Ascending aorta (tissue), 2 donors: ENCODE measurements at places on chromosomes 2 and 18. TPM values are rescaled to one million over a fixed set of nuclear protein-coding genes. Genes with fewer than 3 reads are reported as not detected.

GRCh38 chr2:238888781-238889180 is 40.9 kb downstream of the TWIST2 start:
- no peak for DNase-seq
- no peak overlapping the region for H3K4me3 ChIP-seq
- no peaks in the 10 kb centered on the region for H3K4me1 ChIP-seq

DNA sequence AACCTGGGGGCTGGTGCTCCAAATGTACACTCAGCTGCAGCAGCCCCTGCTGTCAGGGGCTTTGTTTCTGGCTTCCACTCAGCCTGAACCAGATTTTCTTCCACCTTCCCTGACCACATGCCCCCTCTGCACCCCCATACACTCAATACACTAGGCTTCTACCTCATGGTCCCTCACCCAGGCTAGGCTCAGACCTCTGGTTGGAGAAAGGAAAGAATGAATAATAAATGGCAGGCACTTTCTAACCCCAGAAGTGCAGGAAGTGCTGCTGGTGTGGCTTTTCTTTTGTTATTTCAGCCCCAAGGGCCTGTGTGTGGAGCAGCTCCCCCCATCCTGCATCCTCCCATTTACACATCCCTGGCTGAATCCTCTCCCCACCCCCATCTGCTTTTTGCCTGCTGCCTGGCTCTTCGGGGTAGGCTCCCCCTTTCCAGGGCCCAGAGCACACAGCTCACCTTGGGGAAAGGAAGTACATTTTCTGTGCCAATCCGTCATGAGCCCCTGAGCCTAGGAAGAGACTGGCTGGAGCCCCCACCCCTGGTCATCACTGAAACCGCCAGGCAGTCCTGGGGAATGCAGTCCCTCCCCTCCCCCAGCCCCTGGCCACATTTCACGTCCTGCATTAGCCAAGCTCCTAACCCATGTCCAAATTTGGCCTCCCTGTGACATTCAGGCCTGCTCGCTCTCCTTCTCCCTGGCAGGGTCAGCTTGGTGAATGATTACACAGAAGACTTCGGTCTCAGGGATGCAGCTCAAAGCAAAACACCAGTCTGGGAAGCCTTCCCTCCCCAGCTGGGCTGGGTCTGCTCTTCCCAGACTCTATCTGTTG is 2.6 kb downstream of the DYSF start:
- H3K4me3 ChIP-seq, result no peak overlapping the region
- DNase-seq, result peak; percentile 64
- peaks cover 26% of the 10 kb centered on the region for H3K4me1 ChIP-seq

DNA sequence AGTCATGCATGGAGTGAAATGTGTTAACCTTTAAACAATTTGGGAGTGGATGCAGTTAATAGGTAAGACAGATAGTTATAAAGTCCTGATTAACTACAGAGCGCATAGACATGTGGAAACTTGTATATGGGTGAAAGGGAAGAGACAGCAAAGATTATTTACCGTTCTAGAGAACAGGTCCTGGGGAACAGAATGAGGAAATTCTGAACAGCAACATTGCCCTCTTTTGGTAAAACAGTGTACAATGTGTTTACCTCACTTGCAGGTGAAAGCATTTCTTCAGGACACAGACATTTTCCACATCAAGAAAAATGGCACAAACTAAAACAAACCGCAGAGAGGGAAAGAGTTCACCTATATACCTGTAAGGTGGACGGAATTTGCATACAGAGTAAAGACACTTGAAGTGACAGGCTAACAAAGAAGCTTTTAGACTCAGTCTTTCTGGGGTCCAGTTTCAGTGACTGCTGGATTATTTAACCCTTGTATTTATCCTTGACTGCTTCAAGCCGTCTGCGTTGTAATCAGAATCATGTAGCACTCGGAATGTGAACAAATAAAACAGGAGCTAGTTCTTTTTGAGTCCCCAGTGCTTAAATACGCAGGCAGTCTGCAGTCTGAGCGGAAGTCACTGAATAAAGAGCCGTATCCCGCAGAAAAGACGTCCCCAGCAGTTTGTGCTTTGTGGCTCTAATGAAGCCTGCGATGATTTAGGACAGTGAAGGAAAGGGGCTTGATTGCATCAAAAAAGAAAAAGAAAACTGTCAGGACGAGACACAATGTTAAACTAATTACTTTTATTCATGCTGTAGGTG is 364.8 kb upstream of the GALNT5 start:
- no peaks in the 10 kb centered on the region for H3K27me3 ChIP-seq
- H3K4me3 ChIP-seq, result peak overlapping the region; percentile 35
- no peaks in the 10 kb centered on the region for H3K36me3 ChIP-seq
- no peaks in the 10 kb centered on the region for H3K4me1 ChIP-seq
- no peak overlapping the region for H3K27ac ChIP-seq

GRCh38 chr2:27307545-27308358 is 493 bp downstream of the UCN start:
- no peak for DNase-seq
- peaks cover 26% of the 10 kb centered on the region for H3K36me3 ChIP-seq
- peaks cover 12% of the 10 kb centered on the region for H3K27me3 ChIP-seq
- no peaks in the 10 kb centered on the region for H3K4me1 ChIP-seq
- no peak overlapping the region for H3K4me3 ChIP-seq

GAREM2 gene
- total RNA-seq, result 2.1 TPM

DNA sequence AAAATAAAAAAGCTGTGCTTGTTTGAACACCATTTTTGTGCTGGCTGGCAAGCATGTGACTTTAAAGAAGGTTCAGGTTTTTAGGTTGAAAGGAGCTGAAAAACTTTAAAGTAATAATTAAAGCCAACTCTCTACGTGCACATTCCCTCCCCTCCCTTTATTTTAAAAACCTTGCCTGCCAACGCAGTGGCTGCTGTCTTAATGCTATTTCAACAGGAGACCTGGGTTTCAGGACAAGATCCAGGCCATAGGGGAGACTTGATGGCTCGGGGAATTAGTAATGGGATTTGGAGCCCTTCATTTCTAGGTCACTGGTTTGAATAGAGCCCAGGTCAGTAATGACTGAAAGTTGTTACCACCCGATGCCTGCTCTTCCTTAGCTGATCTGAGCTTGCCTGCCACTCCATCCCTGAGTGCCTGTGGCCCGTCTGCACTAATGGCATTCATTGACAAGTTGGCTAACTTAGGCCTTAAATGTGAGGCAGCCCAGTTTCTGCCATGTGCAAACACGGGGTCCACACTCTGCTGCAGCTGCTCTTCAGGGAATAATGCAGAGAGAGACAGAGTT is 1233.2 kb upstream of the ZEB2 start:
- no peak overlapping the region for H3K4me3 ChIP-seq
- H3K27me3 ChIP-seq, result no peaks in the 10 kb centered on the region
- peaks cover 21% of the 10 kb centered on the region for H3K4me1 ChIP-seq
- DNase-seq, result no peak

DNA sequence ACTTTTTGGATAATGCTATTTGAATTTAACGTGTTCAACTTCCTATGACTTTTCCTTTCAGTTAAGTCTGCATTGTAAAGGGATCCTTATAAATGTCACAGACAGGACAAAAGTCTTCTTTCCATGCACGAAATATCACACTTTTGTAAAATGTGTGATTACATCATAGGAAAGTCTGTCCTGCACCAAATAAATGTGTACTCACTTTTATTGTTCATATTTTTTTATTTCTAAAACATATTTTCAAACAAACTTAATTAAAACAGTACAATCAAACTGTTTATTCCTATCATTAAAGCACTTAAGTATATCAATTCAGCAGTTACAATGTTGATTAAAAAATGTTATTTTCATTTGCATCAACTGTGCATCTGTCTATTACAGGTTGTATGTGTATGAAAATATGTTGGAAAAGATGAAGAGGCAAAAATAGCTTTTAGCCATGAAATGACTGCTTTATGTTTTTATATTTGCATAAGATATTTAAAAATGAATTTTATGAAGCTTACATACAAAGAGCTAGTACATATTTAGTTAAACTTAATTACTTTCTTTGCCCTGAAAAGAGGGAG is 105.6 kb downstream of the CSRNP3 start:
- H3K27me3 ChIP-seq, result no peaks in the 10 kb centered on the region
- no peaks in the 10 kb centered on the region for H3K4me1 ChIP-seq
- H3K4me3 ChIP-seq, result no peak overlapping the region
- H3K36me3 ChIP-seq, result no peaks in the 10 kb centered on the region
- DNase-seq, result no peak

CPLX4 gene
- not detected for total RNA-seq

- DNase-seq, result no peak
- no peaks in the 10 kb centered on the region for H3K4me1 ChIP-seq
- H3K36me3 ChIP-seq, result no peaks in the 10 kb centered on the region
- no peaks in the 10 kb centered on the region for H3K27me3 ChIP-seq
- H3K4me3 ChIP-seq, result no peak overlapping the region
- H3K27ac ChIP-seq, result no peak overlapping the region
Observed at GRCh38 chr18:47718646-47719045, 211.8 kb downstream of the SMAD2 start.

DNA sequence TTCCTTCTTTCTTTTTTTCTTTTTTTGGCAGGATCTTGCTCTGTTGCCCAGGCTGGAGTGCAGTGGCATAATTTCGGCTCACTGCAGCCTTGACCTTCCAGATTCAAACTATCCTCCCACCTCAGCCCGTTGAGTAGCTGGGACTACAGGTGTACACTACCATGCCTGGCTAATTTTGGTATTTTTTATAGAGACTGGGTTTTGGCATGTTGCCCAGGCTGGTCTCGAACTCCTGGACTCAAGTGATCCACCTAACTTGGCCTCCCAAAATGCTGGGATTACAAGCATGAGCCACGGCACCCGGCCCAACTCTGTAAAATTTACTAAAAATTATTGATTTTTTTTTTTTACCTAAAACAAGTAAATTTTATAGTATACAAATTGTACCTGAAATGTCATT is 360.8 kb downstream of the ALK start:
- H3K36me3 ChIP-seq, result no peaks in the 10 kb centered on the region
- no peak overlapping the region for H3K4me3 ChIP-seq
- DNase-seq, result no peak
- no peaks in the 10 kb centered on the region for H3K4me1 ChIP-seq

ANKRD62 gene
- total RNA-seq, result not detected

ANTXR1 gene
- total RNA-seq, result 90.3 TPM

DNA sequence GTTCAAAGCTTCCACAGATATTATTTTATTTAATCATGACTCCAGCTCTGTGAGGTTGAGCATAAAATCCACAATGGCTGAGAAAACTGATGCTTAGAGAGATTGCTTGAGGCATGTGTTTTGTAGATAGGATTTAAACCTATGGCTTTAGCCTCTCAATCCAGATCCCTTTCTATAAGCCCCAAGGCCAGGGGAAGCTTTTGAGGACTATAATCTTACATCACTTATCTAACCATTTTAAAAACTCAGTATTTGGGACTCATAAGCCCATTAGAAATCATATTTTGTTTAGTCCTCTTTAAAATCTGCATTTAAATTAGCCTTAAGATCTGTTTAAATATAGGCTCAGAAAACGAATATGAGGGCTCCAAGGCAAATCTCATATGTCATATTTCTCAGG is 135.4 kb upstream of the SERPINE2 start:
- H3K4me1 ChIP-seq, result no peaks in the 10 kb centered on the region
- no peak for DNase-seq
- H3K4me3 ChIP-seq, result no peak overlapping the region

- DNase-seq, result no peak
- no peaks in the 10 kb centered on the region for H3K27me3 ChIP-seq
- H3K27ac ChIP-seq, result no peak overlapping the region
- H3K4me1 ChIP-seq, result no peaks in the 10 kb centered on the region
Observed at GRCh38 chr2:152846697-152847470, 128.5 kb downstream of the ARL6IP6 start.

DNA sequence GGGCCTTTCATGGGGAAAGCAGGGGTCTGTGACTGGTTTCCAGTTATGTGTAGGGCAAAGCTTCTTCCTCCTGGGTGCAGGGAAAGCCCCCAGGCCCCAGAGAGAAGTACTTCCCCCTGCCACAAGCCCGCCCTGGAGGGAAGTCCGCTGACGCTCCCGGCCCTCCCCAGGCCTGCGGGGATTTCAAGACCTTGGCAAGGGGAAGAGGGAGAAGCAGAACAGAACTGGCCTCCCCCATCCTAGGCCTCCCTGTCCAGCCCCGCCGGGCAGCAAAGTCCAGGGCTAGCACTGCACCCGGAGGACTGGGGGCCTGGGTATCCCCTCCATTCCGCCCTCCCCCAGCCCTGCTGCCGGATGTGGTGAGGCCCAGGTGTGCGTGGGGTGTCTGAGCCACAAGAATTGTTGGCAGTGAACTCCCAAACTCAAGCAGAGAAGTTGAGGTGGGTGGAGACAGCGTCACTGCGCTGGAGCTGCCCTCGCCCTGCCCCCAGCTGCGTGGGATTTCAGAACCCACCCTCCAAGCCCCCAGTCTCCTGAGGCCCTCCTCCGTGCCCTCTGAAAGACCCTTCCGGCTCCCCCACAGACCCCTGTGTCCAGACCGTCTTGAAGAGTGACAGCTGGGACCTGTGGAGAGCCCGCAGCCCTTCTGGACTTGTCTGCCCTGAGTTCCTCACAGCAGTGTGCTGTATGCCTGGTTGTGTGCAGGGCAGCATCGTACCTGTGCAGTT is 1.1 kb upstream of the DUSP2 start:
- peaks cover 30% of the 10 kb centered on the region for H3K4me1 ChIP-seq
- no peak overlapping the region for H3K4me3 ChIP-seq
- H3K36me3 ChIP-seq, result no peaks in the 10 kb centered on the region
- H3K27me3 ChIP-seq, result no peaks in the 10 kb centered on the region
- peak overlapping the region; percentile 83 for H3K27ac ChIP-seq
- peak; percentile 79 for DNase-seq

DNA sequence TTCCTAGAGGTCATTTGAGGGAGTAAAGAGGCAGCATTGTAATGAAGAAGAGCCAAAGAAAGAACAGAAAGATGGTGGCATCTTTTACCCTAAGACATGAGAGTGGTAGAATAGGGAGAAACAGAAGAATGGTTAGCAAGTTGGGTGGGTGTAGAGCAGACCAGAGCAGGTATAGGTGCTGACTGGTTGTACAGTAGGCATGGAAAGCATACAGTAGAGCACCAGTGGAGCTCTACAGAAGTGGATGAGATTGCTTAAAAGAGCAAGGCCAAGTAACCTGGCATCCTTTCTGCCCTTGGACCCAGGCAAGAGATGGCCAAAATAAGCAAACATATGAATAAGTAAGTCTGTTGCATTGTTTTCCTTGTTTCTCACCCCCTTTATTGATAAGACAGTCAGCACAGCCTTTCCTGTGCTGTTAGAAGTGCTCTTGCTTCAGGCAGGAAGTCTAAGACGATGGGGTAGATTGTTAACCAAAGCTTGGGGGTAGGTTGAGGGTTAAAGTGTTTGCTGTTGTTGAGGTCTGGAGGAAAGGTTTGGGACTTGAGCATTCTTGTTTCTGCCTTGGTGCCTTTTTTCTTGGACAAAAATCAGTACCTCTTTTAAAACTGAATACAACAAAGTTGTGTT is 76.9 kb downstream of the DIS3L2 start:
- H3K36me3 ChIP-seq, result no peaks in the 10 kb centered on the region
- no peak overlapping the region for H3K4me3 ChIP-seq
- H3K27ac ChIP-seq, result no peak overlapping the region
- no peaks in the 10 kb centered on the region for H3K4me1 ChIP-seq

GRCh38 chr18:33558529-33558928 is 19.5 kb upstream of the ASXL3 start:
- H3K27ac ChIP-seq, result no peak overlapping the region
- no peak for DNase-seq
- no peak overlapping the region for H3K4me3 ChIP-seq

GRCh38 chr2:81624825-81625224 is 1320.3 kb upstream of the LRRTM1 start:
- no peak overlapping the region for H3K27ac ChIP-seq
- no peaks in the 10 kb centered on the region for H3K27me3 ChIP-seq
- no peak for DNase-seq
- H3K36me3 ChIP-seq, result no peaks in the 10 kb centered on the region
